ENCODE measurements at places on chromosomes 11 and 22. TPM values are rescaled to one million over a fixed set of nuclear protein-coding genes. Genes with fewer than 3 reads are reported as not detected.
A peak's percentile ranks its signal among the peaks of the same experiment; 100 is the strongest.

DNA sequence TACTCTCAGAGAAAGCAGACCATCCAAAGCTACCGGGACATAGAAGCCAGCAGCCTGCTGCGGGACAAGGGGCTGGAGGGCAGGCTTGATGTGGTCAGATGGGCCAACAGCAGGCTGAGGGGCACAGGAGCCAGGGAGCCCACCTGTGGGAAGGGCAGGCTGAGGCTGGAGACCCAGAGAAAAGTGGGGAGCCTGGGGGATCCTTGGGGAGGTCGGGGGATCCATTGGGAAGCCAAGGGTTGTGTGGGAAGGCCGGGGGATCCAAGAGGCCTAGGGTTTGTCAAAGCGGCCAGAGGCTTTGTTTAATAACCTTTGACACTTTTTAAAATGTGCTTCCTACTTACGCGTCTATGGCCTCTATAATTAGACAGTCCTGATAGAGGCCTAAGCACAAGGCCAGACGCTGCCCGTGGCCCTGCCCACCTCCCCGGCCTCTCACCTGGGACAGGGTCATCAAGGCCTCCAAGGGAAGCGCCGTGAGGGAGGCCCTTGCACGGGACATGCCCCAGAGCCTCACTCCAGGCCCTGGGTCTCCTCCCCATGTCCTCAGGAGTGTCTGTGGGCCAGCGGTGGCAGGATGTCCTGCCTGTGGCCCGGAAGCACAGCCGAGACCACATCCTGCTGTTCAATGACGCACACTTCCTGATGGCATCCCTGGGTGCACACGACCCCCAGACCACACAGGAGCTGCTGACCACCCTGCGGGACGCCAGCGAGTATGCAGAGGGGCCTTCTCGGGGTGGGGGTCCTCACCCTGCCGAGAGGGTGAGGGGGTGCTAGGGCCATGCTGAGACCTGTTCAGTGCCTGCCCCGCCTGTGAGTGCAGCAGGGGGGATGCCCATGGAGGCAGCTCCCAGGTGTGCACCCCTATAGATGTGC lies 8.6 kb upstream of the GTSE1 start:
- H3K36me3 ChIP-seq = peaks cover 64% of the 10 kb centered on the region
- no peak overlapping the region for H3K4me3 ChIP-seq
- H3K27ac ChIP-seq = peak overlapping the region; percentile 27
- no peak for DNase-seq

- no peak overlapping the region for H3K4me3 ChIP-seq
- peaks cover 44% of the 10 kb centered on the region for H3K27me3 ChIP-seq
- no peaks in the 10 kb centered on the region for H3K4me1 ChIP-seq
- no peaks in the 10 kb centered on the region for H3K36me3 ChIP-seq
- no peak overlapping the region for H3K27ac ChIP-seq
These were observed 5.5 kb upstream of the KCNJ1 start for GRCh38 chr11:128872594-128872993.

GRCh38 chr11:46888636-46889035 lies 29.7 kb downstream of the LRP4 start:
- H3K4me3 ChIP-seq = no peak overlapping the region
- H3K36me3 ChIP-seq = no peaks in the 10 kb centered on the region
- no peak overlapping the region for H3K27ac ChIP-seq

DNA sequence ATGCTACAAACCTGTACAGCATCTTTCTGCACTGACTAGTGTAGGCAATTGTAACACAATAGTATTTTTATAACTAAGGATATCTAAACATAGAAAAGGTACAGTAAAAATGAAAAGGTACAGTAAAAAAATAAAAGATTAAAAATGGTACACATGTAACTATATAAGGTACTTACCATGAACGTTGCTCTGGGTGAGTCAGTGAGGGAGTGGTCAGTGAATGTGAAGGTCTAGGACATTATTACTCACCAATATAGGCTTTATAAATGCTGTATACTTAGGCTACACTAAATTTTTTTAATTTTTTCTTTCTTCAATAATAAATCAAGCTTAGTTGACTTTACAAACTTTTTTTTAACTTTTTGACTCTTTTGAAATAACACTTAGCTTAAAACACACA lies 59.9 kb downstream of the EIF3M start:
- H3K4me3 ChIP-seq = no peak overlapping the region
- H3K27me3 ChIP-seq = no peaks in the 10 kb centered on the region
- H3K27ac ChIP-seq = no peak overlapping the region

DNA sequence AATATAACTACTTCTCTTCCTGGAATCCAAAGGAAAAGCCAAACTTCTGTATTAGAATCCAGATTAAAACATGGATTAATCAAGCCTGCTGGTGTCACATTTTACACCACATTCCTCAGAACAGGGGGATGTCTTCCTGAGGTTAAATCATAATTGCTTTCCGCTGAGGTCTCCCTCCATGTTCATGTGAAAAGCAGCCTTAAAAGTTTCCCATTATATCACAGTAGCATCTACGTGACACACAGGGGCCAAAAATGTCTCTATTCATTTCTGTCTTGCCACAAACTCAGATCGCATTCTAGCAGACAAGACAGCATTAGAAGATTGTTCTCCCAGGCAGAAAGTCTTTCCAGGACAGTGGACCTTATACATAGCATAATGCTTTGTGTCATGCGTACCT lies 788.7 kb downstream of the OPCML start:
- H3K27me3 ChIP-seq = no peaks in the 10 kb centered on the region
- no peak overlapping the region for H3K27ac ChIP-seq
- no peak overlapping the region for H3K4me3 ChIP-seq
- no peaks in the 10 kb centered on the region for H3K4me1 ChIP-seq

DNA sequence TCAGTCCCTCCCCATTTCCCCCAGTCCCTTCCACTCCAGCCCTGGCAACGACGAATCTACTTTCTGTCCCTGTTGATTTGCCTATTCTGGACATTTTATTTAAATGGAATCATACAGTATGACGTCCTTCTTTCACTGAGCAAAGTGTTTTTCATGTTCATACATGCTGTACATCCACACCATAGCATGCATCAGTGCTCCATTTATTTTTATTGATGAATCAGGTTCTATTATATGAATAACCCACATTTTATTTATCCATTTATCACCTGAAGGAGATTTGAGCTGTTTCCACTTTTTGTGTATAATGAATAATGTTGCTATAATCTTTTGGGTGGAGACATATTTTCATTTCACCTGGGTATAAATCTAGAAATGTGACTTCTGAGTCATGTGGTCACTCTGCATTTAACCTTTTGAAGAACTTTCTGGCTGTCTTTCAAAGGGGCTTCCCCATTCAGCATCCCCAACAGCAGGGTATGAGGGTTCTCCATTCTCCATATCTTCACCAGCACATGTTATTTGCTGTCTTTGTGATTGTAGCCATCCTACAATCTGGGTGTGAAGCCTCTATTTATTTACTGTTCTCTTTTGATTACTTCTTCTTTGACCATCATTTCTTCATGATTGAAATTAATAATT lies 531.7 kb downstream of the ETS1 start:
- peaks cover 9% of the 10 kb centered on the region for H3K36me3 ChIP-seq
- H3K4me1 ChIP-seq = peaks cover 46% of the 10 kb centered on the region
- no peak overlapping the region for H3K27ac ChIP-seq
- no peaks in the 10 kb centered on the region for H3K27me3 ChIP-seq
- H3K4me3 ChIP-seq = no peak overlapping the region
- no peak for DNase-seq

DNA sequence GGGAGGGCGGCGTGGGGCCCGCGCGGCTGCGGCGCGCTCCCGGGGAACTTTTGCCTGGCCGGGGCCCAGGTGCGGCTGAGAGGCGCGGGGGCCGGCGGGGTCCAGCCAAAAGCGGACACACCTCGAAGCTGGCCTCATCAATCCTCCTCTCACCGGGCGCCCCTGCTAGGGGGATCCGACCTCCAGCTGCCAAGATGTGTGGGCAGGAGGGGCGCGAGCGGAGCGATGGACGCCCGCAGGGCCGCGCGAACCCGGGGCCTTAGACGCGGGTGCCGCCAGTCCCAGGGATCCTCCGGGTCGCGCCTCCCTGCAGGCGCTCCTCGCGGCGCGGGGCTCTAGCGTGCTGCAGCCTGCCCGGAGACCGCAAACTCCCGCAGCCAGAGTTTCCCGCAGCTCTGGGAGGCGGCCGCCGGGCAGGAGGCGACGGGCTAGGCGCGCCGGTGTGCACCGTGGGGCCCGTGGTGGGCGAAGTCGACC lies 785 bp downstream of the IGSF9B start:
- H3K4me3 ChIP-seq = peak overlapping the region; percentile 80
- H3K4me1 ChIP-seq = no peaks in the 10 kb centered on the region
- peaks cover 23% of the 10 kb centered on the region for H3K27me3 ChIP-seq
- H3K27ac ChIP-seq = no peak overlapping the region

DNA sequence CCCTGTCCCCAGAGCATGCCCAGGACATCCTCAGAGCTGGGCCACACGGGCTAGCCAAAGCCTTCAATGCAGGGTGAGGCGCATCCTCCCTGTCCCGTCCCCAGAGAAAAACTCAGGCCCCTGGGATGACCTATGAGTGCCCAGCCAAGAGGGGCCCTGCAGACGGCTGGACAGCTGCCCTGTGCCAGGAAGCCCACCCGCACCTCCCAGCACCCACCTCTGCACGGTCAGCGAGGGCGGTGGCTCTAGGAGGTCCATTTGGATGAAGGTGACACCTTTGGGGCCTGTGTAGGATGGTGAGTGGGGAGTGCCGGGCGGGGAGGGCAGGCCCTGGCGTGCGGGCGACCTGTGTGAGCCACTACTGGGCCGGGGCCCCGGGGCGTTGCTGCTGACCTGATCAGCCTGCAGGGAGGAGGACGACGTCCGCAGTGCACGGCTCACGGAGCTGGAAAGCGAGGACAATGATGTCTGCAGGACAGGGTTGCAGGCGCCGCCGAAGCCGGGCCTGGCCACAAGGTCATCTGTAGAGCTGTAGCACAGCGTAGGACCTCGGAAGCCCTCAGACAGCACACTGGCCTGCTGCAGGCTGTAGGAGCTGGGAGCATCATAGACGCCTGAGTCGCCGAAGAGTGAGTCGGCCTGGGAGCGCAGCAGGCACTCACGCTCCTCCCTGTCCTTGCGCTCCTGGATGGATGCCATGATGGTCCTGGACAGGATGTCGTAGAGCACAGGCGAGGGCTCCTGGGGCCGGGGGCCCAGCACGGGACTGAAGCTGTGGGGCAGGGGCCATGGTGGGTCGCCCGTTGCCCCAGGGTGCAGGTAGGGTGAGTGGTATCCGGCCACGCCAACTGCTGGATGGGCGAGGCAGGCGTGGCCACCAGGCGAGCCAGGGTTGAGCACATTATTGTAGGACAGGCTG lies 180.5 kb downstream of the IGLL1 start:
- no peak for DNase-seq
- H3K4me3 ChIP-seq = no peak overlapping the region
- H3K27me3 ChIP-seq = no peaks in the 10 kb centered on the region
- H3K36me3 ChIP-seq = no peaks in the 10 kb centered on the region

GRCh38 chr11:117909611-117910382 lies 19.4 kb downstream of the TMPRSS13 start:
- H3K27ac ChIP-seq = no peak overlapping the region
- no peak overlapping the region for H3K4me3 ChIP-seq
- H3K36me3 ChIP-seq = peaks cover 6% of the 10 kb centered on the region
- peaks cover 28% of the 10 kb centered on the region for H3K27me3 ChIP-seq

DNA sequence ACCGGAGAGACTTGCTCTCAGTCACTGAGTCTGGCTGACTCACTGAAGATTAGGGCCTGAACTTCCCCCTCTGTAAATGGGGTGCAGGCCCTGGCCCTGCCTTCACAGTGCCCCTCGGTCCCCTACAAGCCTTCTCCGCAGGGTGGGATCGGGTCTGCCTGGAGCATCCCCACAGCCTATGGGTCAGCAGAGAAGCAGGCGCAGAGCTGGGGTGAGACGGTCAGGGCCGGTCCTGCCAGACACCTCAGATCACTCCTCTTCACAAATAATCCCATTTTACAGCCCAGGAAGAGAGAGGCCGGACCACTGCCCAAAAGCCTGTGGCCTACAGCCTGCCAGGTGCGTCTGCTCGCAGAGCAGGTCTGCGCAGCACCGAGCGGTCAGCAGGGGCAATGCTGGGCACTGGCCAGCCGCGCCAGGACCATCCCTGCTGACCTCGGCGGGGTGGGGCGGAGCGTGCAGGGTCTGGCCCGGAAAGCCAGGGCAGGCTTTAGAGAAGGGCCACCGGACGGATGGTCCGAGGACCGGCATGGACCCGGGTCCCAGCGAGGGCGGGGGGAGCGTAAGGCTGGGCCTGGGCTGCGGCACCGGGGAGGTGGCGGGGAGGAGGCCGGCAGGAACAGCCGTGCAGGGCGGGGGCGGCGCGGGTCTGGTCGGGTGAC lies 522 bp upstream of the SEPTIN5 start:
- H3K27me3 ChIP-seq = peaks cover 59% of the 10 kb centered on the region
- DNase-seq = peak; percentile 28
- H3K4me3 ChIP-seq = peak overlapping the region; percentile 95
- no peaks in the 10 kb centered on the region for H3K4me1 ChIP-seq
- peaks cover 26% of the 10 kb centered on the region for H3K36me3 ChIP-seq
- H3K27ac ChIP-seq = no peak overlapping the region

DNA sequence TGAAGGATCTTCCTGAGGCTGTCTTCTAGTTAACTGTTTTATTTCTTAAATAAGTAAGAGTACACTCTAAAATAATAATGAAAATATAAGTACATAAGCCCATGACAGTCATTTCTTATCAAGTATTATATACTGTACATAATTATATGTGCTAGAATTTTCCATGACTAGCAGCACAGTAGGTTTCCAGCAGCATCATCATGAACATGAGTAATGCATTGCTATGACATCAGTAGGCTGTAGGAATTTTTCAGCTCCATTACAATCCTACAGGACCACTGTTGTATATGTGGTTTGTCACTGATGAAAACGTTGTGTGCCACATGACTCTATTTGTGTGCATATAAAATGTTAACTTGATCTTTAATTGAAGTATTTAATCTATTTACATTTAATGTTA lies 22.0 kb downstream of the ZNF202 start:
- no peak for DNase-seq
- no peak overlapping the region for H3K4me3 ChIP-seq
- peaks cover 44% of the 10 kb centered on the region for H3K27me3 ChIP-seq
- no peak overlapping the region for H3K27ac ChIP-seq
- no peaks in the 10 kb centered on the region for H3K36me3 ChIP-seq

DNA sequence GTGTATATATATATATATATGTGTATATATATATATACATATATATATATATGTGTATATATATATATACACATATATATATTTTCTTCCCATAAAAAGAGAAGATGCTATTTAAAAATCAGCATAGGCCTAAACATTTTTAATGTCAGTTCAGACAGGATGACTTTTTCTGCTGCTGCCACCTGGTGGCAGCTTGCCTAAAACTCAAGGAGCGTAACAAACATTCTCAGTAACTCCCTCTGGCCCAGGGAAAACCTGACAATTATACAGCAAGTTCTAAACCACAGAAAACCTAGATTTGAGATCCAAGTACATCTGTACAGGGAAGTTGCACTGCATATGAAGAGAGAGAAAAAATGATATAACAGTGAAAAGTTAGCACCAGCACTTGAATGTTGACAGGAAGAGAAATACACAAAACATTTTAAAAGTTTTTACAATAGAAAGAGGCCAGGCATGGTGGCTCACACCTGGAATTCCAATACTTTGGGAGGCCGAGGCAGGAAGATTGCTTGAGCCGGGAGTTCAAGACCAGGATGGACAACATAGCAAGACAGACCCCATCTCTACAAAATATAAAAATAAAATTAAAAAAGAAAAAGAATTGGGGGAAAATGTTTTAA lies 16.6 kb downstream of the OR8A1 start:
- peaks cover 50% of the 10 kb centered on the region for H3K27me3 ChIP-seq
- no peaks in the 10 kb centered on the region for H3K36me3 ChIP-seq
- H3K4me3 ChIP-seq = no peak overlapping the region
- peak; percentile 36 for DNase-seq
- no peaks in the 10 kb centered on the region for H3K4me1 ChIP-seq

The MS4A6E gene
- not detected for total RNA-seq

The SCN4B gene
- total RNA-seq = not detected

The ARL14EP gene
- 24.2 TPM for total RNA-seq
